Nucleus accumbens (tissue), 56 donors: ENCODE measurements at places on chromosomes 12 and 14.
A peak's percentile ranks its signal among the peaks of the same experiment; 100 is the strongest.

DNA sequence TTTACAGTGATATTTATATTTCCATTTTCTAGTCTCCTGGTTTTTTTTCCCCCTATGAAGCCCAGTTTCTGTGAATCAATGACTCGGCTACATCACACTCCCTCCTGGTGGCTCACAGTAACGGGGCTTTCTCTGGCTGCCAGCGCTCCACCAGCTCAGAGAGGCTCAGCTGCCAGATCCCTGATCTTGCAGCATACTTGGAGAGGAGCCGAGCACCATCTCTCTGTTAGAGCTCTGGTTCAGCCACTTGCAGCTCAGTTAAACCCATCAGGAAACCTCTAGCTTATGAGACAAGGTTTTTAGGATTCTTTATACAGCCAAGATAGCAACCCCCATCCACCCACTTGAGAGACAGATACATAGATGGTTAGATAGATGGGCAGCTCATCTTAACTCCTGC, 74.6 kb downstream of the CIT start:
- peak; percentile 20 for DNase-seq

DNA sequence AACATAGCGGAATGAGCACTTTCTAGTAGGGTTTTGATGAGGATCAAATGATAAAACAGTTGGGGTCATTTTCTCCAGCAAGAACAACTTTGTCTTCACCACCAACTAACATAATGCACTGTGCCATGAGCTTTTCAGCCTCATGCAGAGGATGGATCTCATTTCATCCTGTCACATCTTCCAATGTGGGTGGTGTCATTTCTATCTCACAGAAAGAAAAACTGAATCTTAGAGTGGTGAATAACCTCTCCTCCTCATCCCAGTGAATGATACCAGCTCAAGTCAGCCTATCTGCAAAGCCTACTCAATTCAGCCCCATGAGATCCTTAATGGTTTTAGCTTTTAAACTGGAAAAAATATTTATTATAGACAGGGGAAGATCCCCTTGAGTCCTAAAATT, 1147.2 kb downstream of the VRK1 start:
- no peak for DNase-seq

GRCh38 chr12:32843528-32844095, 53.0 kb downstream of the PKP2 start:
- DNase-seq = no peak

- no peak for DNase-seq
Observed at GRCh38 chr12:4268329-4269181, 5.0 kb upstream of the CCND2 start.

- peak; percentile 48 for DNase-seq
Observed at GRCh38 chr12:56079723-56080555, at the start of gene ERBB3. Gene ERBB3, plus strand, starts transcription at chr12:56080165. Its CDS starts 136 bp downstream, at chr12:56080301.

GRCh38 chr12:193261-193660, 20.7 kb downstream of the SLC6A12 start:
- DNase-seq = no peak

DNA sequence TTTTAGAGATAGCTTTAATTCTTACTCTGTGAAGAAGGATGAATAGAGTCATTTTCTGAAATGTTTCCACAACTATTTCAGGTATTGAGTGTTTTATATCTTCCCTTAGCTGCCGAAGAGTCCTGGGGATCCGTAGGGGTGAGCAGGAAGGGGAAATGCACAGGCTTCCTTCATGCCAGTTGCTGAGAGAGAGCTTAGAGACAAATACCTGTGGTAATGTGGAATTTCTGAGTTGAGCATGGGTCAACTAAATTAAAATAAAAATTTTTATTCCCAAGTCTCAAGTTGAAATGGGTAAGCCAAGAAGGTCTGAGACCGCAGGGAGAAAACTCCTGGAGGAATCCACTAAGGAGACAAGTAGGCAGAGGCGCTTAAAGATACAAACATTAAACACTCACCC, 185.7 kb downstream of the DAD1 start:
- DNase-seq = no peak

DNA sequence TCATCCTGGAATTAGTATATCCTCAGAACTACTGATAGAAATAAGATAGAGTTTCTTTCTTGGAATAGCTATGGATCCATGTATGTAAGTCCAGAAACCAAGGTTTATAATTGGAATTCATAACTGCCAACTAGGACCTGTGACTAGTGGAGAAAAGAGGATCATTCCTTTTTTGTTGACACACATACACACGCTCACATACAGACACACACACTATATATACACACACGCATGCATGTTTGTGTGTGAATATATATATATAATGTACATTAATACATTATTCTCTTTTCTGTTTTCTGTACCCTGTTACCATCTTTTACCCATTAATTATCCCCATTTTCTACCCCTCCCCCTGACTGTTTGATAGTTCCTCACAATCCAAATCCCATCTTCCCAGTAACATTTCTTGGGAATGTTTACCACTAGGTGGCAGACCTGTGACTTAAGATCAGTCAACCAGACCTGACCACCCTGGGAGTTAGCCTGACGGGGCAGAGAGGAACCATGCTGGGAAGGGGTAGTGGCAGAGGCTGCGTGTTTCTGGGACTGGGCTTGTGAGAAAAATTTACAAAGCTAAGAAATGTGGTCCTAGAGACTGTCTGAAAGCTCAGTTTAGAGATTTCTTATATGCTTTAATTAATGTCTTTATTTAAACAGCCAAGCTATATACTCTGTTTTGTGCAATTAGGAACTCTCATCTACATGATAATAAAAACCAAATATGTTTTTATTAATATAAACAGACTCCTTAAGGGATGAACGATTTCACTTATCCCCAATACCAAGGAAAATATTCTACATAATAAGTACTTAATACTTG, 308.0 kb downstream of the PPFIA2 start:
- DNase-seq = peak; percentile 7

GRCh38 chr12:111842556-111843396, 748 bp downstream of the MAPKAPK5 start:
- DNase-seq = no peak

DNA sequence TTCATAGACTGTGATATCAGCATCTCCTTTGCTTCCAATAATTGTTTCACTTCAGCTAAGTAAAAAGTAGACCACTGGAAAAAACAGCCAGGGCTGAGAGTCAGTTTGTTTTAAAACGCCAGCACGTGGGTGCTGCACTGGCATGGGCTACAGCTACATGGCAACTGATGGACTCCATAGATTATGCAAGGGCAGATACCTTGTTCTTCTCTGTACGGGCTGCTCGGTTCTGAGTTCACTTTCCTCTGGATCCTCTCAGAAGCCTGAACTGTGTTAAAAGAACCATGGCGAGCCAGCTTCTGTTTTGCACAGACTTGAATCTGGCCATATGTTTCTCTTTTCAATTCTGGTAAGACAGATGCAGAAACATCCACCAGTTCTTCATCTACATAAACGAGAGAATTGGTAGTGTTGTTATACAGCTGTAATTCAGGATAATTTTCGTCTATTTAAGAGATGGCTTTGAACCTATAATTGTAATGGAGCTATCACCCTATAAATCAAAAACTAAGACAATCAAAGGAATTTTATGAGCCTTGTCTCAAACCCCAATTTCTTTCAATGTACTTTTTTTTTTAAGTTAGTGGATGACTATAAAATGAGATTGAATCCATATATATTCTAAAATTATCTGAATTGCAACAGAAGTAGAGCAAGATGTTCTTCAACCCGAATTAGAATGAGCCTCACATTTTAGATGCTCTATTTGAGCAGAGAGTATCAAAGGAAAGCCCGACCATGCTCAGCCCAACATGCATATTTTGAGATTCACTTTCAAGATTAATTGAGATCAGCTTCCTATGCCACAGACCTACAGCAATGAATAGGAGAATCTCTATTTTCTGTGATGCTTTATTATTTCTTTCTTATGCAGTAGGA, 31.5 kb downstream of the E2F7 start:
- no peak for DNase-seq

DNA sequence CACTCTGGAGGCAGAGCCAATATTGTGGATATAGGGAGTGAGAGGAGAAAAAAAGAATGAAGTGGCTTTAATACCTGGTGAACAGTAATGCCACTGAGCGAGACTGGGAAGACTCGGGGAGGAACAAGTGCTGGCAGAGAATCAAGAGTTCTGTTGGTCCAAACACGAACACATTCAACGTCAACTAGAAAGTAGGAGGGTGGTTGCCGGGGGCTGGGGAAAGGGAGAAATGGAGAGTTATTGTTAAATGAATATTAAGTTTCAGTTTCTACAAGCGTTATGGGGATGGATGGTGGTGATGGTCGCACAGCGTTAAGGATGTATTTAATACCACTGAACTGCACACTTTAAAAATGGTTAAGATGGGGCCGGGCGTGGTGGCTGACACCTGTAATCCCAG, 2.8 kb downstream of the SPRING1 start:
- DNase-seq = no peak

GRCh38 chr14:79018836-79019235, 848.7 kb downstream of the NRXN3 start:
- no peak for DNase-seq

DNA sequence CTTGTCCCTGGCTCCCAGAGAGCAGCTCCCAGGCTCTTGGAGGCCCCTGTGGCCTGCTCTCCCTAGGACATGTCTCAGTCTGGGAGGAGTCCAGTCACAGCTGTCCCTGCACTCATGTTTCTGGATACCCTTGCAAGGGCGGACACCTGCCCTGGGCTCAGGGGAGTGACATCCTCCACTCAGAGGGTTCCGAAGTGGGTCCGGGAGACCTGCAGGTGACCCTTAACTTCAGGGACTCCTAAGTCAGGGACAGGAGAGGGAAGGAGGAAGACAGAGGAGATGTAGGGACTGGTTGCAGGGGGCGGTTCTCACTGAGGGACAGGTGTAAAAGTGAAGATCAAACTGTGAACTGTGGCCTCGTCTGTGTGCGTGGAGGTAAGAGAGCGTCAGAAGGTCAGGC, 37.6 kb downstream of the CACNA2D4 start:
- no peak for DNase-seq

- DNase-seq = no peak
Observed at GRCh38 chr14:73913256-73913655, 26.6 kb downstream of the ZNF410 start.

DNA sequence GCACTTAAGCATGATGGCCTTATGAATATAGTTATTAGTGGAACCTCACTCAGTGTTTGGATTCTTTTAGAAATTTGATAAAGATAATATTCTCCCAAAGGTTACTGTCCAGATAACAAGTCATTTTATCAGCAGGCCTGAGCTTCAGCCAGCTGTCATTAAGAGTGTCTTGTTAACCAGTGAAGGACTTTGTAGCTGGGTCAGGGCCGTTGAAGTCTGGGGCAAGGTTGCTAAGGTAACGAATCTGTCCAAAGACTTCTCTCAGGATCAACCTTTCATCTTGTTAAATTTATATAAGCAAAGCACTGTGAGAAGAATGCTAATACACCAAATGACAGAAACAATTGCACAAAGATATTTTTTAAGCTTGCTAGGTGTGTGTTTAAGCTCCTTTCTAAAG, 271.3 kb upstream of the TMPO start:
- no peak for DNase-seq

DNA sequence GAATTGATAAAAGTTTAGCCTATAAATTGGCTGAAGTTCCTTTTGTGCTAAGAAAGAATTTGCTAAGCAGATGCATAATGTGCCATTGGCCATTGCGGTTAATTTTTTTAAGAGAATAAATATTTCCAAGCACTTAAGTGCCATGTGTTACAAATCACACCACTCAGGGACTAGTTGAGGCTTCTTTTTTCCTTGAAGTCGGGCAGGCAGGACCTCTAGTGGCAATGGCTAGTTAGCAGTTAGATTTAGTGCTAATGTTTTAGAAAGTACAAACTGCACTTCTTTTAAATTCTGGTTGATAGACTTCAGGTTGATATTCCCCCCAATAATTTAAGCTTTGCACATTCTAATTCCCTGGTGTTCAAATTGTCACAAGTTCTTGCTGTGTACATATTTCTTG, 294.3 kb downstream of the APAF1 start:
- DNase-seq = no peak

DNA sequence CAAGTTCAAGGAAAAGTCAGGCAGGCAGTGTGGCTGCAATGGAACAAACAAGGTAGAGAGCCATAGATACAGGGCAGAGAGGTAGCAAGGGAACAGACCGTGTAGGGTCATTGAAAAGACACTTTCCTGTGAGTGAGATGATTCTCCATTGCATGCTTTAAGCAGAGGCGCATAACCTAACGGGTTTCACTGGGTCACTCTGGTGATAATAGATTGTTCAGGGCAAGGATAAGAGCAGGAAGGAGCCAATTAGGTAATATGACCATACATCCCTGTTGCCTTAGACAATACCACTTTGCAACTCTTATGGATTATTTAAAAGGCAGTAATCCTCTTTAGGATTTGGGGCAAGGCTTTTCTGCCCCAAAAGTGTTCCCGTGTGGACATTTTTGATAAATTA, 214.1 kb downstream of the PTPRO start:
- no peak for DNase-seq

DNA sequence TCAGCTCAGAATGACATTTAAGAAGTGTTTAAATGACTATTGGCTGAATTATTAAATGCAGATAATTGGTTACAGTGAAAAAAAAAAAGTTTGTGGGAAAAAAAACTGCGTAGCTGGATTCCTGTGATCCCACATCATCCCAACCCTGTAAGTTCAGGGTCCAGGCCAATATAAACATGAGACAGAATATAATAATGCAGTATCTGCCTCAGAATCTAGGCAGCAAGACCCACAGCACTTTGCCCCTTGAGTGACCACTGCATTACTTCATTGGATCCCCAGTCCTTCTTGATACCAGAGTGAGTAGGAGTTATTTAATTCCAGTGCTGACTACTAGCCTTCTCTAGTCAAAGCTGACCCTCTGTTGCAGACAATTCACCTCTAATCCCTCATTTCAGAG, 272.6 kb downstream of the CCER1 start:
- DNase-seq = no peak
